ENCODE measurements at places on chromosomes 6 and 20.

DNA sequence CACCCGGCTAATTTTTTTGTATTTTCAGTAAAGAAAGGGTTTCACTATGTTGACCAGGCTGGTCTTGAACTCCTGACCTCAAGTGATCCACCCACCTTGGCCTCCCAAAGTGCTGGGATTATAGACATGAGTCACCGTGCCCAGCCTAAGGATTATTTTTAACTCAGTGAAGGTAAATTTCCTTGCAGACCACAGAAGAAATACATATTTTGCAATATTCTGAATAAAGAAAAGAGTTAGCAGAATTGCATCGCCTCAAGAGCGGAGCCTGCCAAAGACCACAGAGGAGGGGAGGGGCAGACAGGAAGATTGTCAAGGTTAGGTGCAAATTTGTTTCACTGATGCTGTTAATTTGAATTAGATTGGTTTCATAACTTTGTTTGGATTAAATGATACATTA lies 47.4 kb downstream of the SOD2 start:
- DNase-seq = no peak

GRCh38 chr20:48585061-48585870 lies 242.5 kb downstream of the PREX1 start:
- DNase-seq = no peak

- no peak for DNase-seq
Measured at GRCh38 chr20:21706261-21707195, 1.1 kb downstream of the PAX1 start.

DNA sequence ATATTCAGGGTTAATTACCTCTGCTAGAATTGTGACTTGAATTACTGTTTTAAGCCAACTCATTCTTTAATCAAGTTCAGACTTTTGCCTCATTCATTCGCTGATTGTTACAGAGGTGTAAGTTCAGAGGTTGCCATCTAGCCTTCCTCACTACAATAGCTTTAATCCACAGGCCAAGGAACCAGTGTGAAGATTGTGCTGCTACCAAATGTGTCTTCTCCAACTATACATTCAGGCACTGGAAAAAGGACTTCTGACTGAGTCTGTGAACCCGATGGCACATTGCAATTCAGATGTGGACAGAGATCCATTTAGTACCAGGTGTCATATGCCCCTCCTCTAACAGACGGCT lies 111.2 kb upstream of the ADGRF1 start:
- no peak for DNase-seq

- DNase-seq = no peak
Measured at GRCh38 chr6:134381959-134382358, 64.0 kb upstream of the SGK1 start.

DNA sequence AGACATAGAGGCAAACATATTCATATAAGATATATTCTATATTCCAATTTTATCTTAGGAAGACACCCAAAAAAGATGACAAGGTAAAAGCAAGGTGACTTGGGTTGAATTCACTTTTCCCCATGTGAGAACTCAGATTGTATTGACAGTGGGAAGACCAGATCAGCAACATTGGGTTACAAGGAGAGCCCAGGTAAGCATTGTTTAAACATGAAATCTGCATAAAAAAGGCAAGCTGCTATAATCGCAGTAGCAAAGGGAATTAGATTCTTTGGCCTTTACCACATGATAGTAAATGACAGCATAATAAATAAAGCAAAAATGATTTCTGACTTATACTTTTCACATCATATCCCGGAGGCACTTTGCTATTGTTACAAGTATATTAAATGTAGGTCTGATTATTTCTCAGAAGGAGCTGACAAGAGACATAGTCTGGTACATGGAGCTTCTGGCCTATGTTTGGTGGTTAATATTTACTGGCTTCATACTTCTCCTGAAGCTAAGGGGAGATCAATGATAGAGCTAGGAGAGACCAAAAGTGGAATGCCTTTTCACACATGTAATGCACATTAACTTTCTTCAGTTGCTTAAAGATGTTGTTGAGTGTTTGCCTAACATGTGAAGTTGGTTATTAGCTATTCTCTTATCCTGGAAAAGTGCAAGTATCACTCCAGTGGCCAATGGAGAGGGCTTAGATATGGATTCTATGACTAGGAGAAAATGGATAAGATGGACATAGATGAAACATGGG lies 53.1 kb upstream of the EEF1E1 start:
- no peak for DNase-seq

- peak; percentile 33 for DNase-seq
Measured at GRCh38 chr6:138821519-138821918, 25.6 kb downstream of the ECT2L start.

DNA sequence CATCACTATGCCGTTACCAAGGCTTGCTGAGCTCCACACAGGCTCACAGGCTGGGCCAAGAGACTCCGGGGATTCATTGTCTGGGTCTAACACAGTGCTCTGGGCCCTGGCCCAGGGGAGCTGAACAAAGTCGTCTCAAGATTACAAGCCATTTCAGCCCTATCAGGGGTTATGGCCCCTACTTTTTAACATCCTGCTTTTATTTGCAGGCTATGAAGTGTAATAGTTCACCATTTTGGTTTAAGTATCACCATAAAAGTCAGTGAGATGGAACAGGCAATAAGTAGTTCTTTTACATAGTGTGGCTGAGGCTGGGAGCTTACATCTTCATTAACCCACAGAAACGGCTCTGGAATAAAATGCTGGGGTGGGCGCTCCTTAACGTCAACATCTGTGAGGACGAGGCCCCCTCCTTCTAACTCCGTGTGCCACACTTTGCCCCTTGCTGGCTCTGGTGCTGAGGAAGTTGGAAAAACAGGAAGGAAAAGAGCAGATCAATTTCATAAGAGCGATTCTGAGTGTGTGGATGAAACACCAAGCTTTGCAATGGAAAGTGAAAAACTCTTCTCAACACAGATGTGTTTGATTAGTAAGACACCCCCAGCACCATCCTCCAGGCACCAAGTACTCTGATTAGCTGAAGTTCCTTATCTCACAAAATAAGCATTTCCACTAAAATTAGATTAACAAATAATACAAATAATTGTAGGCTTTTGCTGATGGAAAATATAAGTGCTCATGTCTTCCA lies 447.3 kb downstream of the MAFB start:
- DNase-seq = no peak

DNA sequence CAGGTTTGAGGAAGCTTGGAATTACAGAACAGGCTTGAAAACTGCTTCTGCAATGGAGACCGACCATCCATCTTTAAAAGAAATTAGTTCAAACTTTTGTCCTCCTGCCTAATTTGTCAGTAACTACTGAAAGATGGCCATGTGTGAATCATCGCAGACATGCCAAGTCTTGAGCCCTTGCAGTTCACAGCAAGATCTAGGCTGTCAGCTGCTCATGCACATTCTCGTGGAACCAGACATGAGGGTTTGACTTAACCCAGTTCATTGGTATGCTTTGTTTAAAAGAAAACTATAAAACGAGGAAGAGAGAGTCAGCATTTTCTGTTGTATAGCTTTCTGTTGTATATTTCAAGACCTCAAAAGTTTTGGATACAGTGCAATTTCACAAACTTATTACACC lies 74.0 kb upstream of the SAMD5 start:
- DNase-seq = no peak

- no peak for DNase-seq
Measured at GRCh38 chr6:44028789-44029310, 98.4 kb downstream of the MRPL14 start.

GRCh38 chr6:43766500-43766853 lies 3.5 kb upstream of the VEGFA start:
- no peak for DNase-seq

GRCh38 chr20:58571693-58572427 lies 56.7 kb upstream of the APCDD1L start:
- no peak for DNase-seq

GRCh38 chr6:13710552-13711323 lies 897 bp downstream of the RANBP9 start:
- DNase-seq = no peak

DNA sequence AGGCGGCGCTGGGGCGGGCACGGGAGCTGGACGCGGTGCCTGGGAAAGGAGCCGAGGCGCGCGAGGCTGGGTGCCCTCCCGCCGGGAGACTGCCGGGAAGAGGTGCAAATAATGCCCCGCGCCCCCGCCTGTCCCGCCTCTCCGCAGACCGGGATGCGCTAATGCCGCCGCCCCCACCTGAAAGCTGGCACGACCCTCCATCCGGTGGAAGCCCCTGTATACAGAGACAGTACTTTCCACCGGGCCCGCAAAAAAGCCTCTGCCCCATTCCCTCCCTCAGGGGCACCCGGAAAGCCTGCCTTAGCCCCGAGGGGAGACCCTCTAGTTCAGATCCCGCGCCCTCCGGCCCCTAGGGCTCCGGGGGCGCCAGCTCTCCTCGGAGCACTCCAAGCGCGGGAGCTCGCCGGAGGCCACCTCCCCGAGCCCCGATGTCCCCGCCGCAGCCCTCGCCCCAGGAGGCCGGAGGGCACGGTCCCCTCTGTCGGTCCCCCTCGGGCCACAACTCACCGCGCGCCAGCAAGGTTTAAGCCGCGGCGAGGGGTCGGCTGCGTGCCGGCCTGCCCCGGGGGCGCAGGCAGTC lies 1.2 kb downstream of the GRM4 start:
- DNase-seq = no peak

- peak; percentile 80 for DNase-seq
Measured at GRCh38 chr6:21953831-21954801, 342.7 kb downstream of the PRL start.

- DNase-seq = no peak
Measured at GRCh38 chr6:7112741-7113313, 5.1 kb downstream of the RREB1 start.

DNA sequence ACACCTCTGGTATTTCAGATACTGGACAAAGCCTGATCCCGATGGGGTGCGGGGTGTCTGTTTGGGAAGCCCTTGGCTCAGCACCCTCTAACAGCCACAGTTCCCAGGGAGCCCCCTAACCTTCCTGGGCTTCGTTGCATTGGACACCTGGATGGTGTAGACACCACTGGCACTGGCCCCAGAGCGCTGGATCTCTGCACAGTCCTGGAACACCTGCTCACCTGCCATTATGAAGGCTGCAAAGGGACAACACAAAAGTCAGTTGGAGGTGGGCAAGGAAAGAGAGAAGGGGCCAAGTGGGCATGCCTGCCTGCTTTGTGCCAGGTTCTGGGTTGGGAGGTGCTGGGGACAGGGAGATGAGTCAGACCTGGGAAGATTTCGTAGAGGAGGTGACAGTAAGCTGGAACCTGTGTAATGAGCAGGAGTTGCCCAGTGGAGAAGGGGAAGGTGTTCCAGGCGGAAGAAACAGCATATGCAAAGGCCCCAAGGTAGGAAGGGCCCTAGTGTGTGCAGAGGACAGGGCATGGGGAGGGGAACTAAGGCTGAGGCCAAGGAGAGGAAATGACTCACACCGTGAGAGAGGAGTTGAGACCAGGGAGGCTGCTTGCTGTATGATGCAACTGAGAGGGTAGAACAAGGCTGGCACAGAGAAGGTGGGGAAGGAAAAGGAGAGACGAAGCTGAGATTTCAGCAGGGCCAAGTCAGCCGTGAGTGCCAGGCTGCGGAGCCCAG lies 34.9 kb downstream of the ANGPT4 start:
- no peak for DNase-seq

DNA sequence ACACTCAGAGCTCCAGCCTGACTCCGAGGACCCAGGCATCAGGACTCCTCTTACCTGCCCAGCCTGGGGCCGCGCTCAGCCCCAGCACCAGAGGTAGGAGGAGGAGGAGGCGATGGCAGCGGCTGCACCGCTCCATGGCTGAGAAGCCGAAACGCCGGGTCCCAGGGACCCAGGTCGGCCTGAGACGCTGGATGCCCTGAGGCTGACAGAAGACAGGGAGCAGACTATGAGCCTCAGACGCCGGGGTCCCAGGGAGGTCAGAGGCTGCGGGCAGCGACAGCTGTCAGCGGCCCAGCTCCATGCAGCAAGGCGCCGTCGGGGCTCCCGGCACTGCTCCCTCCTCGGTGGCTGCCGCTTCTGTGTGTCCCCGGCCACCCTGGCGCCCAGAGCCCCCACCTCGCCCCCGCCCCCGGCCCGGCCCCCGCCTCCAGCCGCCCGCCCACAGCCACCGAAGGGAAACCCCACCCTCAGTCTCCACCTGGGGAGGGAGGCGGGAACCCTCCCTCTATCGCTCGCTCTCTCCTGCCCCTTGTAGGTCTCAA lies at the start of gene COL11A2:
Gene COL11A2 (minus strand): TSS at position 363 of the 542 bp plus-strand sequence. CDS start 227 bp downstream, at position 136.
- DNase-seq = no peak
